HFF-Myc (cell line): ENCODE measurements at places on chromosomes 3 and 15.

GRCh38 chr3:197132916-197133530 is 103.4 kb upstream of the MELTF start:
- no peak for DNase-seq

DNA sequence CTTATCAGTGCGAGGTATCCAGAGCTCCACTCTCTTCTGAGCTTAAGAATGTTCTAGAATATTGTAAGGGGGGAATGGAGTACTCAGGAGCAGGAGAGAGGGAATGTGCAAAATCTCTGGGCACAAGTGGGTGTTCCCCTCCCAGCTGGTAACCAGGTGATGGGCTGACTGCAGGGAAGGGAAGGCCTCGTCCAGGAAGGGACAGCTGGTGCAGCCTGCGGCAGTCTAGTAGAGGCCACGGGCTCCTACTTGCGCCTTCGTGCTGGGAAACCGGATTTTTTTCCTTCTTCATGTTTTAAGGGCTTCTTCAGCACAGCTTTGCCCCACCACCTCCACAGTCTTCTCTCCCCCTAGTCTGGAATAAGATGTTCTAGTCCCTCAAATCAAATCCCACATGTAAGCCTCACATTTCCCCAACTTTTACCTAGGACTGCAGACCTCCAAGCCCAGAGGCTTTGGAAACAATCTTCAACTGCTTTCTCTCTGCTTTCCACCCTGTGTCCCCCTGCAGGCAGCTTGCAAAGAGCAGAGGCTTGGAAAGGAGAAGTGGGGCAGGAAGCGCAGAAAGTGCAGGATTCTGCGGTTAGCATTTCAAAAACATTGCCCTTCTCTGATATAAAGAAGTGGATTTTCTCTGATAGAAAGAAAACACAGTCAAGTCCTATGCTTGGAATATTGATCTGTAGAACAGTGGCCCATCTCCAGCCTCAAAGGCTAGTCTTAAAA is 11.9 kb upstream of the CGNL1 start:
- DNase-seq, result no peak

GRCh38 chr15:63530235-63530634 is 25.8 kb downstream of the USP3 start:
- no peak for DNase-seq

GRCh38 chr15:88637841-88638625 is 783 bp upstream of the ISG20 start:
- DNase-seq, result no peak

GRCh38 chr15:71632576-71633195 is 177.7 kb upstream of the NR2E3 start:
- no peak for DNase-seq

DNA sequence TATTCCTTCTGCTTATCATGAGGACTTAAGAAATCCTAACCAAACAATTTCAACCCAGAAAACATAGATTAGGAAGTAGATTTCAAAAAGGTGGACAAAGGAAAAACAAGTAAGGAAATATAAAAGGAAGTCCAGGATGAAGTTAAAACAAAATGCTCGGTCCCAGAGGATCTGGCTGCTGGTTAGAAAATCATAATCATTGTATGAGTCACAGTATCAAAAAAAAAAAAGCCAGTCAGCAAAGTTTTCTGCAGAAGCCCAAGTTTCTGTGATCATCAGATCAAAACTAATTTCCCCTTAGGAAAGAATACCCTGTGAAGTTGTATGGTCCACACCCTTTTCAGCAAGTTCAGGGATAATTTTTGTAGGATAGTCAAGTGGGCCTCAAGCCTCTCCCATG is 43.0 kb upstream of the LRTM1 start:
- DNase-seq, result no peak

DNA sequence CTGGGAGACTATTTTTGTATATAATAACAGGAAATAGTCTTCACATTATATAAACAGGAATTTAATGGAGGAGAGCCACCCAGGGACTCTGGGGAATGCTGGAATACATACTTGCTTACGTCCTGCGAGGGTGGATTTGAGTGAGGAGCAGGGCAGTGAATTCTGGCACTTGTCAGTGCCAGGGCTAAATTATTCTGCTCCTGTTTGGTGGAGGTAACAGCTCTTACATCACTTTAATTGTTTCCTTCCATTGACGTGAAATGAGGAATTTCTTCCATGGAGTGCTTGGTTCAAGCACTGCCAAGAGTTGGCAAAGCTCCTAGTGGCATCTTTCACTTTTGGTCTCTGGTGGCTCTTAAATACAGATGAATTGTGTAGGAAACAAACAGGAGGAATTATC is 94.1 kb upstream of the GOLGA8J start:
- no peak for DNase-seq

DNA sequence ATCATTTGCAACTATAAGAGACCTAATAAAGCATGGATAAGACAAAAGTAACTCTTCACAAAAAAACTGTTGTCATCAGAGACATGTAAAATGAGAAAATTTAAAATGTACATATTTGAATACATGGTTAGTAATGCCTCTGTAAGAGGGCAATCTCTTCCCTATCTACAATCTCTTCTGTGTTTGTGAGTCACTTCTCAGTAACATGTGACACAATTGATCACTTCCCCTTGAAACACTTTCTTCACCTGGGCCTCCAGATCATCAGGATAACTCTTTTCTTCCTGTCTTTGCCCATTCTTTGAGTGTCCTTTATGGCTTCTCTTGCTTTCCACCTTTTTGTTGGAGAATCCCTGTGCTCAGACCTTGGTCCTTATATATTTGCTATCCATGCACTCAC is 50.4 kb downstream of the TFDP2 start:
- DNase-seq, result no peak

- no peak for DNase-seq
Observed at GRCh38 chr3:54792584-54792983, 135.3 kb downstream of the LRTM1 start.

DNA sequence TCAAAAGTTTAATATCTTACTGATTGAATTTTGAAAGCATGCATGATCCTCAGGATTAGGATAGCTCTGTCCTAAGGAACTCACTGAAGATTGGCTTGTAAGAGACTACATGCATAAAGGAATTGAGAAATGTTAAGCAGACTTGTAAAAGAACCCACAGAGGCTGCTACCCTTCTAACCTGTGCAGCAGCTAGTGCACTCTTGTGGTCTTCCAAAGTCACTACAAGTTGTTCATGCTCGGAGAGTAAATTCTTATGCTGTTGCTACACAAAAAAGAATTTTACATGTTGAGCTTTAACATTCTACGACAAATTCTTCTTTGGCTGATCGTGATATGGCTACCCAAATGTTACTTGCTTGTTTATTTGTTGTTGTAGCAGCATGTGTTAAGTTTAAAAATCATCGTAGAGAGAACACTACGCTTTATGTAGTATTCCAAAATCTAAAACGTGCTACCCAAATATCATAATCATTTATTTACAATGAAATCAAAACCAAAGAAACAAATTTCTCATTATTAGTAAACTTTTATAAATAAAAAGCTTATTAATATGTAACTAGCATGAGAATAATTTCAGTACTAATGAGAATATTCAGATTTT is 55.0 kb downstream of the GOLIM4 start:
- peak; percentile 26 for DNase-seq

DNA sequence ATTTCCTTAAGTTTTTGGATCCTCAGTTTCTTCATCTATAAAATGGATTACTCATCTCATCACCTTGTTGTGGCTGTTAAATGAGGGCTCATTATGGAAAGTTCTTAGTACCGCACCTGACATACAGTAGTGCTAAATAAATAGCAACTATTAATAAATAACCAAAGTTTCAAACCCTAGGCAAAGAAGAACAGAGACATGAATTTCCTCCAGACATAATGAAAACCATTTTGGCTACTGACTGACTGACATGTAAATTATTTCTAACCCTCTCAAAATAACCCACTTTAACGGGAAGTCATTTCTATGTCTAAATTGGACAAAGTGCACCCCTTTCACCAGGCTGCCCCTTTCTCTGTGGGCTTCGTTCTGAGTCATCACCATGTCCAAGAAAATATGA is 17.4 kb upstream of the KLHL6 start:
- DNase-seq, result no peak

DNA sequence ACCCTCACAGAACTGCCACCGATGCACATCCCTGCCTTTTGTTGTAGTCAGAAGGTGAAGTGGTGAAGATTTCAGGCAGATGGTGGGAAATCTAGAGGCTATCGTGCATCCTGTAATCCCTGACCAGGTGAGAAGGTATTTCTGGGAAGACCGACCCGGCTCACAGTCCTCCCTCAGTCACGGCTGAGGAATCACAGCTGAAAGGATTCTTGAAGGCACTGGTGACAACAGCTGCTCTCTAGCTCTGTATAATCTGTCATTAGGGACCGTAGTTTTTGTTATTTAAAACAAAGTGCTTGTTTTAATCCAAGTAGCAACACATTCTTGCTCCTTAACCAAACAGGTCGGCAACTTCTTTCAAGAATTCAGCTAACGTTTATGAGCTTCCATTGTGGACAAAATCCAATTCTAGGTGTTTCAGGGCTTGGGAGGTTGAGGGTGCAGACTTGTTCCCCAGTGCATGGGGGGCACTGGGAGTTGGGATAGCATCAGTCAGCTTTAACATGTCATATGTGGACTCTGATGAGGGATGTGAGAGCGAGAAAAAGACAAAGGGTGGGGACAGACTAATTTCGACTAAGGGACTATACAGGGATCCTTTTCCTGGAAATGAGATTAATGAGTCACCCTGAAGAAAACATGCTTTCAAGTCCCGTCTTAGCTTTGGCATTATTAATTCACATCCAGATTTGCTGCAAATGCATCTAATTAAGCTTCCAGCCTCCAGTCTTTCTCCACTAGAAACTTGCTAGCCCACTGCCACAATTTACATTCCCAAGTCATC is 141.0 kb upstream of the RASGRP1 start:
- no peak for DNase-seq

GRCh38 chr3:188053036-188053340 is 101.0 kb upstream of the LPP start:
- DNase-seq, result no peak

DNA sequence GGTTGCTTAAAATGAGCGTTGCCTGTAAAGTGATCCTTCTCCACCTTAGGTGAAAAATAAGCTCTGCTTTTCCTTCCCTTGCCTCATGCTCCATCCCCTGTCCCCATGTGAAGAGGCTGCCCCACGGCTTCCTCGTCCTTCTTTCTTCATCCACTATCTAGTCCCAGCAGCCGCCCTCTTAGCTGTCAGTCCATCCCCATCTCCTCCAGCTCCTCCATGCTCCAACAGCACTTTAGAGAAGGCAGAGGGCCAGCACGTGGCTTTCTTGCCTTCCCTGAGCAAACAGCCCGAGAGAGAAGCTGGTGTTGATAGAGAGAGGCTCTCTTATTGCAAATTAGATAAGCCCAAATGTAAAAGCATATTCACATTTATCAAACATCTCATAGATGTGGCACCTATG is 9.0 kb upstream of the TMEM41A start:
- no peak for DNase-seq

DNA sequence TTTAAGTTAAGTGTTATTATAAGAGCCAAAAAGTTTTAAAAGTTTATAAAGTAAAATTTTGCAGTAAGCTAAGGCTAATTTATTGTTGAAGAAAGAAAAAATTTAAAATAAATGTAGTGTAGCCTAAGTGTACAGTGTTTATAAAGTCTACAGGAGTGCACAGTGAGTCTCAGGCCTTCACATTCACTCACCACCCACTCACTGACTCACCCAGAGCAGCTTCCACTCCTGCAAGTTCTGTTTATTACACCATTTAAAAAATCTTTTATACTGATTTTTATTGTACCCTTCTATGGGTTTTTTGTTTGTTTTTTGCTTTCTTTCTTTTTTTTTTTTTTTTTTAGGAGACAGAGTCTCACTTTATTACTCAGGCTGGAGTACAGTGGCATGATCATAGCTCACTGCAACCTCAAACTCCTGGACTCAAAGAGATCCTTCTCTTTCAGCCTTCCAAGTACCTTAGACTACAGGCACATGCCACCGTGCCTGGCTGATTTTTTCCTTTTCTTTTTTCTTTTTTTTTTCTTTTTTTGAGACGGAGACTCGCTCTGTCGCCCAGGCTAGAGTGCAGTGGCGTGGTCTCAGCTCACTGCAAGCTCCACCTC is 25.9 kb downstream of the CSTA start:
- DNase-seq, result peak; percentile 6

DNA sequence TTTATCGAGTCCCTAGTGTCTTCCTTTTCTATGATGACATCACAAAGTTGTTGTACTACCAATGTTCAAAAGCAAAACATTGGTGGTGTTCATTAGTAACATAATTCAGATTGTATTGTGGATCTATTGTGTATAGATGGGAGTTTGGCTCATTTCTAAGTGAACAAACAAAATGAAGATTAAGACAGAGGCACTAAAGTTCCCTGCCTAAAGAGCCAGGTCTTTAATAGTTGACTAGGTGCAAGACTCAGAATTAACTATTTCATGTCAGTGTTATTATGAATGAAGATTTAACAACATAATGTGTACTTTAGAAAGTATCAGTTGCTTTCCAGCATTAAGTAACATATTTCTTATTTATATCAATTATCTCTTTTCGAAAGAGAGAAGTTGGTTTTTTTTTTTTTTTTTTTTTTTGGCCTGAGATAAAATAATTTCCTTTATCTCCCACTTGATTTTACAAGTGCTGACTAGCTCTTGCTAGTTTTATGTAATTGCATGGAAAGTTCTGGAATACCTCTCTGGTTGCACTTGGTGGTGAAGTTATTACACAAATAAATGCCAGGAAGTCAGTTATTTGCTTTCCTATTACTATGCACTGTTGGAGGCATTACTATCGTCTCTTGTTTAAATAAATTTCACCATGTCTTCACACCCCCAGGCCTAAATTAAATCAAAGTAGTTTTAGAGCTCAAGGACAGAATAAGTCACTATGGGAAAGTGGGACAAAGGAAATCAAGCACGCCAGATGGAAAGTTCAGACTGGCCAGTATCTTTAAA is 48.7 kb downstream of the NAALADL2 start:
- no peak for DNase-seq

DNA sequence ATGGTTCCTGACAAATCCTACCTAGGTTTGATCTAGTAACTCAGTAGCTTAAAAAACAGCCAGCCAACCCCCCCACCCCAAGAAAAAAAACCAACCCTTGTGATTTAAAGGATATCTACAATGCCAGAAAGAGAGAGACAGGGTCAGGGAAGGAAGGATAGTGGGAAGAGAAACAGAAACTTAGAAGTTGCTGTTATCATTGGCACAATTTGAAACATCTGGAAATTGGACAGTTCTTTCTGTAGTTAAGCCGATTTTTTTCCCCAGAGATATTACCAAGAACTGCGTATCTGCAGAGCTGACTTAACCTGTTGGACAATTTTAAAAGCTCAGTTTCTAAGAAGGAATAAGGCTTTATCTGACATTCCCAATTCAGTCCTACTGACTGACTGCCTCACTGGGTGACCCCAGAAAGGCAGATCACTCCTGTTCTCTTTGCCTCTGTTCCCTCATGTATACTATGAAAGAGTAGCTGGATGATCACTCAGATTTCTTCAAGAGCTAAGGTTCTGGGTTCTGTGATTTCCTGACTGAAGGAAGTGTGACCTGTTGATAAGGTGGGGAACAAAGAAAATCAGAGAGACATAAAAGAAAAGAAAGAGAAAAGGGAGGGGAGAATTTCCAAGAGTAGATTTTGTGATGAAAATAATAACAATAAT is 128.3 kb downstream of the MAP2K5 start:
- DNase-seq, result no peak

GRCh38 chr3:134076851-134077250 is 47.1 kb upstream of the SLCO2A1 start:
- no peak for DNase-seq

GRCh38 chr15:75947092-75947491 is 43.4 kb downstream of the FBXO22 start:
- DNase-seq, result no peak
